ENCODE measurements at places on chromosomes 11 and 22. TPM values are rescaled to one million over a fixed set of nuclear protein-coding genes. Genes with fewer than 3 reads are reported as not detected.

- DNase-seq, result no peak
These were observed 384.5 kb downstream of the AASDHPPT start for GRCh38 chr11:106461839-106462545.

GRCh38 chr11:34364102-34364501, 6.3 kb upstream of the ABTB2 start:
- DNase-seq, result no peak

DNA sequence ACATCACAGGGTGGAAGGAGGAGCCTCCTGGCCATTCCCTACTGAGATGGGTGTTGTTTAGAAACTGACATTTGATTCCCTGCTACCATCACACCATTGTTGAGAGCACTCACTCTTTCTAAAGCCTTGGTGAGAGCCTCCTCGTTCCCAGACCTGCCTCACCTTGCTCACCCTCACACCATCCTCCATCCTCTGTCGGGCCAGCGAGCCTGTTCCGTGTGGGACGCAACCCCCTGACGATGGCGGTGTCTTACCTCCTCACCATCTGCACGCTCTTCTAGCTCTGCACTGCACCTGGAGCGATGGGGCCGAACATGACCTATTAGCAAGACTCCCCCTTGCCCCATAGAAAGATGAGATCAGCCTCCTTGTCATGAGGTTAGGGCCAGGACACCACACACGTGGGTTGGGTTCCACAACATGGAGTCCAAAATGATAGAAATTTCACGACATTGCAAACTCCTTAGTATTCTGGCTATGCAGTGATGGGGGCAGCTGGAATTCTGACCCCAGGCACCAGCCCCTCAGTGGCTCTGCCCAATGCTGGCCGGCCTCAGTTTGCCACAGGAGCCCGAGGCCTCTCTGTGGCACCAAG, 1017.9 kb downstream of the TBC1D22A start:
- no peak for DNase-seq

GRCh38 chr22:47678048-47678447, 915.6 kb downstream of the TBC1D22A start:
- no peak for DNase-seq

- DNase-seq, result peak; percentile 25
These were observed 30.7 kb downstream of the LINC01488 start for GRCh38 chr11:69512136-69512535.

DNA sequence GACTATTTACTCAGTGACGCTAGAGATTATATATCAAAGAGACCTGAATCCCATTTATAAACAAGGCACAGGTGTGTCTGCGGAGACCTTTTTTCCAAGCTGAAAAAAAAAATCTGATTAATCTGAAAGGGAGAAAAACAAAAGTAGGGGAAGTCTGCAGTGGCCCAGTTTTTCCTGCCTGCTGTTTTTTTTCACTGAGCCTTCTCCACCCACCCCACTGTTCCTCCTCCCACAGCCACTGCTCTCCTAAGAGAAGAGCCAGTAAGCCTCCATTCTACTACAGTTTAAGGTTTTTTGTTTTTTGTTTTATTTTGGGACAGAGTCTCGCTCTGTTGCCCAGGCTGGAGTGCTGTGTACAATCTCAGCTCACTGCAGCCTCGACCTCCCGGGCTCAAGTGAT, 18.4 kb downstream of the ARFGAP2 start:
- peak; percentile 59 for DNase-seq

GRCh38 chr22:43992331-43992821, 31.7 kb upstream of the PARVB start:
- no peak for DNase-seq

DNA sequence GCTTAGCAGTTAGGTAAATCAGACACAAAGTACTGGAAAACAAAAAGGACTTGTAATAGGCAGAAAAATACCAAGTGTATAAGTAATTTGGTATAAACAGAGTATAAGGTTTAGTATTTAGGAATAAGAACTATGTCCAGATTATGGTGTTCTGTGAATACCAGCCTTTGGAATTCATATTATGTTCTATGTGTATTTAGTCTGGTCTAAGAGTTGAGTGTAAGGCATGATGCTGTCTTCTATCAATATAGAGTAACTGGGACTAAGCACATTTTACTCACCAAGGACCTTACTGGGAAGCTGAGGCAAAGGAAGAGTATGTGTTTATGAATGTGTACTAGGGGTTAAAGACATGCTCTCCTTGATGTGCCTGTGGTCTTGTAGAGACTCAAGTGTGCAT, 9.5 kb downstream of the SDHD start:
- no peak for DNase-seq

DNA sequence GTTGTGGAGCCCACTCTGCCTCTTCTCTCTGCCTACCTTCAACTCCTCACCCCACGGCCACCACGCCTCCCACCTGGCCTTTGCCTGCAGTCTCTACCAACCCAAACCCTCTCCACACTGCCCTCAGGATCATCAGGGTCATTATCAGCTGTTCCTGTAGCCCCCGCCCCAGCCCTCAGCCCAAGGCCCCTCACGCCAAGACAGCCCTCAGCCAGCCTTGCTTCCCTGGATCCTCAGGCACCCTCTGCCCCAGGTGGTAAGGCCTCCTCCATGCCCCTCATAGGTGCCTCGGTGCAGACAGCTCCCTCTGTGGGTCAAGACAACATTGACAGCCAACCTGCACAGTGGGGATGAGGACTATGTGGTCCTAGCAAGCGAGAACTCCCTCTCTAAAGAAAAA, 1.7 kb downstream of the SBF1 start:
- DNase-seq, result no peak

- DNase-seq, result no peak
These were observed 71.2 kb downstream of the PIWIL4 start for GRCh38 chr11:94638301-94638901.

DNA sequence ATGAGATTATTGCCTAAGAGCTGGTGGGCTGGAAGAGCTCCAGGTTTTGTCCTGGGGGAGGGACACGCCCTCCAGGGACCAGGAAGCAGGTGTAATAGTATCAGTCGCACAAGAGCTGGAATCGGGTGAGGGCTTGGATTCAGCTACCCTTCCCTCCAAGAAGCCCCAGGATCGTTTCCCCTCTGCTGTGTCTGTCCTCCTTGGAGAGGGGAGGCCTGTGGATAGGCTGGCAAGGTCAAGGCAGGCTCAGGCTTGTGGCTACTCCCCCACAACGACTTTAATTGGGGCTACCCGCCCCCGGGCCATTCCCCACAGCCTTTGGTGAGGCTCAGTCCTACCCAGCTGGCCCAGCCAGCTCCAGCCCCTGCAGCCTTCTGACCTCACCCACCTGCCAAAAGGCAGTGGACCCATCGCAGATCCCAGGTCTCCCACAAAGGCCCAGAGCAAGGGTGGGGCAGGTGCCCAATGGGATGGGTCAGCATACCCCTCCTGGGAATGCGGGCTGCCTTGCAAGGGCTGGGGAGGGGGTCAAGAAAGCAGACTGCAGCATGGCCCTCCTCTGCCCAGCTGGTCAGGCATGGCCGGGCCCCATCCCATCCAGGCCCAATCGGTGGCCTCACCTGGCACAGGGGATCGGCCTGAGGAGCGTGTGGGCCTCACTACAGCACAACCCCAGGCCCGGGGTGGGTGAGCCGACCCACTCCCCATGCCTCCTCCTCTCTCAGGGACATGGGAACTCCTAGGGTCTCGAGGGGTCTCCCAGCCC, 1.0 kb downstream of the CTSD start:
- DNase-seq, result peak; percentile 83

DNA sequence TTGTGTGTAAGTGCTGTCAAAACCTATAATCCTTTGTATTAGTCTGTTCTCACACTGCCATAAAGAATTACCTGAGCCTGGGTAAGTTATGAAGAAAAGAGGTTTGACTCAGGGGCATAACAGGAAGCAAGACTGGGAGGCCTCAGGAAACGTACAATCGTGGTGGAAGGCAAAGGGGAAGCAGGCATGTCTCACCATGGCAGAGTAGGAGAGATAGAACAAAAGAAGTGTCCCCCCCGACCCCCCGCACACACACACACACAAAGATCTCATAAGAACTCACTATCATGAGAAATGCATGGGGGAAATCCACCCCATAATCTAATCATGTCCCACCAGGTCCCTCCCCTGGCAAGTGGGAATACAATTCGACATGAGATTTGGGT, 2.3 kb upstream of the USP28 start:
- no peak for DNase-seq

GRCh38 chr11:45525393-45525792, 140.0 kb downstream of the CHST1 start:
- no peak for DNase-seq

GRCh38 chr11:113874581-113875233, 665 bp downstream of the USP28 start:
- no peak for DNase-seq

DNA sequence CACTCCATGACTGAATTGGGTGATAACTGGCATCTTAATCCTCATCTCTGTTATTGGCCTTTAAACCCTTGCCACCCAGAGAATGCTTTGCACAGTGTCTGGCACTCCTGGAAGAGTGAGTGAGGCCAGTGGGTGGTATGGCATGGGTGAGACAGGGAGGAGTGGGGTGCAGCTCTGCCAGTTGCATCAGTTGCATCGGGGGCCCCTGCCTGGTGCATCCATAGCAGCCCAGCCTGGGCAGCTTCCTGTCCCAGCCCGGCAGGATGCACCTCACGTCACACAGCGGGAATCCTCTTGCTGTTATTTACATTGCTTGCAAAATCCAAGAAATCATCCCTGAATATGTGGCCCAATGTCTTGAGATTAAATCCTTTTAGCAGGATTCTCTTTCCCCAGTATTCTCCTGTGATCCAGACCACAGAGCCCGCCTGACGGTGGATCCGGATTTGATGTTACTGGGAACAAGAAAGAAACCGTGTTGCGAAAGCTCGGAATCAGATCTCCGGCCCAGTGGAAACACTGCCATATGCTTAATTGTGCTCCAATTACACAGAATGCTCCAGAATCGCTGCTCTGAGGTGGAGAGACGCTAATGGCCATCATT, 37.6 kb upstream of the MN1 start:
- DNase-seq, result no peak

DNA sequence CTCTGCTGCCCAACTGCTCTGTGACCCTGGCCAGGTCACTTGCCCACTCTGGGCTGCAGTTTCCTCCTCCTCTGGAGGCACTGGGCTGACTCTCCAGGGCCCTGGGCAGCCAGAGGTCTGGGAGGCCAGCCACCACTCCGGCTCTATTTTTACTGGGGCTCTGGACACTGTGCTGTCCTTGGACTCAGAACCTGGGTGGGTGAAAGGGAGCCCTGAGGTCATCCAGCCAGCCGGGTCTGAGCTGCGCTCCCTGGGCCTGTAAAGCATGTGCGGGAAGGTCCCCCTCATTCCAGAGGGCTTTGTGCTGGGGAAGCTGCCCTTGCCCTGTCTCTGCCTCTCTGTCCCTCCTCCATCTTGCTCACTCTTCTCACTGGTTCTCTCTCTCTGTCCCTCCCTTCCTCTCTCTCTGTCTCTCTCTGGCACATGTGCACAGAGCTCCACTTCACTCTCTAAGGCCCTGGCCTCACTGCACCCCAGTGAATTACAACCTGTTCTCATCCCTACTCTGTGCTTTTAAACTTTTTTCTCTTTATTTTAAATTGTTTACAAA, 24.6 kb downstream of the MB start:
- no peak for DNase-seq

DNA sequence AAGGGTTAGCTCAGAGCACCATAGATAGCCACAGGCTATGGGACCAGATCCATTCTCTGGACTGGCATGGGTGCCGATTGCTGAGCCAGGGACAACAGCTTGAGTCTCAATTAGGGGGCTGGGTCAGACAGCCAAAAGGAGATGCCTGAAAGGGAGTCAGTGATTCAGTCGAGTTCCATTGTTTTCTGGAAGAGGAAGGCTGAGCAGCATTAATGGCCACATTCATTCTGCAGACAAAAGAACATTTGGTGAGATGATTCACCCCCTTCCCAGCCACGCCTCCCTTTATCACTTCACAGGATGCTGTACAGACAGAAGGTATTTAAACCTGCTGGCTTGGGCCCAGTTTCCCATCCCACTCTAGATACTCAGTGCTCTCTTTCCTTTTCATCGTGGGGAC, 131.9 kb downstream of the ADAMTS15 start:
- no peak for DNase-seq

DNA sequence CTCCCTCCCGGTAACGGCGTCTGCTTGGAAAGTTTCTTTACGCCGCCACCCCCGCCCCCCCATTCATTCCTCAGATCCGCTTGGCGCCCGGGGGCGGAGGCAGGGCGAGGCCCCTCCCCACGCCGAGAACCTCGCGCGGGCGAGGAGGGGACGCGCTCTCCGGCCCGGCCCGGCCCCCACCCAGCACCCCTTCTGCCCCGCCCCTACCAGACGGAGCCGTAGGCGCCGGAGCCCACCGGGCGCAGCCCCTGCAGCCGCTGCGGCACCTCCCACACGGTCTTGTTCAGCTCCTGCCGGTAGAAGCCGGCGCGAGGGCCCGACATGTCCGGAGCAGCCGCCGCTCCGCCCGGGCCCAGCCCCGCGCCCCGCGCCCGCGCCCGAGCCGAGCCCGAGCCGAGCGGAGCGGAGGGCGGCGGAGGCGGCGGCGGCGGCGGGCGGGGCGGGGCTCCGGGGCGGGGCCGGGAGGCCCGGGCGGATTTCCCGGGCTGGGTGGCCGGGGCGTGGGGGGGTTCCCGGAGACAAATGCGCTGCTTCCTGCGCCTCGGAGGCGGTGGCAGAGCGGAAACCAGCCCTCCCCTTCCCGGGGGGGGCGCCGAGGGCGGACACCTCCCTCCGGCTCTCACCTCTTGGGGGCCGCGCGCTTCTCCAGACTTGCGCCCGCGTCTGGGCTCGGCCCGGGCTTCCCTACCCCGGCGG, at the start of gene MAPK11:
Gene MAPK11, minus strand, starts transcription at position 411 of the 696 bp plus-strand sequence. Its CDS starts 88 bp downstream, at position 323.
- no peak for DNase-seq

- DNase-seq, result no peak
These were observed 239.5 kb downstream of the BUD13 start for GRCh38 chr11:116533186-116533825.

DNA sequence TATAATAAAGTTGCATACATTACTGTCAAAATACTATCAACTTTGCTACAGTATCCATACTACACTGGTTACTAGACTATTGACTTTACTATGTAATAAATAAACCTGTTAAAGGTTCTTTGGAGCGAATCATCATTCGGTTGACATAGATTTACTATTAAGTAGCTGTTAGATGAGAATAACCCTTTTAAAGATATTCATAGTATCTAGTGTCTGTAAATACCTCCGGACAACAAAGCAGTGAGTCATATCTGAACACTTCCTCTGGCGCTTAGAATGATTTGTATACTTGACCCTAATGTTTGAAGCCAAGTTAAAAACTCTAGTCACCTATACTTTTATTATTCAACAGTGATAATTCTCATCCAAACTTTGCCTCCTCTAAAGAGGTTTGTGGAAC, 84.7 kb downstream of the MSANTD4 start:
- DNase-seq, result no peak

GRCh38 chr11:63813563-63814382, 517 bp downstream of the SPINDOC start:
- DNase-seq, result peak; percentile 23

- DNase-seq, result no peak
These were observed 233.5 kb upstream of the B3GAT1 start for GRCh38 chr11:134645576-134645975.

GRCh38 chr11:78808923-78809322, 234.3 kb upstream of the NARS2 start:
- DNase-seq, result no peak

GRCh38 chr11:59710136-59710847, 3.4 kb downstream of the OR10V1 start:
- no peak for DNase-seq

GUCY1A2 gene
- 1.1 TPM for polyA plus RNA-seq

VPREB1 gene
- not detected for polyA plus RNA-seq

STK33 gene
- 23.9 TPM for polyA plus RNA-seq

OR4D5 gene
- not detected for polyA plus RNA-seq

LMO2 gene
- 10.8 TPM for polyA plus RNA-seq

EFCAB6 gene
- 1.7 TPM for polyA plus RNA-seq

C11orf97 gene
- not detected for polyA plus RNA-seq

MMP1 gene
- polyA plus RNA-seq, result 1.7 TPM

RIMBP3B gene
- polyA plus RNA-seq, result 0.05 TPM

CHADL gene
- polyA plus RNA-seq, result 4.5 TPM

ST13 gene
- polyA plus RNA-seq, result 83.3 TPM

HOATZ gene
- not detected for polyA plus RNA-seq

TBC1D10A gene
- 12.4 TPM for polyA plus RNA-seq

Measured in pancreas (tissue), 10 donors.